ENCODE measurements at places on chromosomes 13 and 19.
A peak's percentile ranks its signal among the peaks of the same experiment; 100 is the strongest.

GRCh38 chr19:49528211-49528771, 488 bp downstream of the RCN3 start:
- DNase-seq: no peak

DNA sequence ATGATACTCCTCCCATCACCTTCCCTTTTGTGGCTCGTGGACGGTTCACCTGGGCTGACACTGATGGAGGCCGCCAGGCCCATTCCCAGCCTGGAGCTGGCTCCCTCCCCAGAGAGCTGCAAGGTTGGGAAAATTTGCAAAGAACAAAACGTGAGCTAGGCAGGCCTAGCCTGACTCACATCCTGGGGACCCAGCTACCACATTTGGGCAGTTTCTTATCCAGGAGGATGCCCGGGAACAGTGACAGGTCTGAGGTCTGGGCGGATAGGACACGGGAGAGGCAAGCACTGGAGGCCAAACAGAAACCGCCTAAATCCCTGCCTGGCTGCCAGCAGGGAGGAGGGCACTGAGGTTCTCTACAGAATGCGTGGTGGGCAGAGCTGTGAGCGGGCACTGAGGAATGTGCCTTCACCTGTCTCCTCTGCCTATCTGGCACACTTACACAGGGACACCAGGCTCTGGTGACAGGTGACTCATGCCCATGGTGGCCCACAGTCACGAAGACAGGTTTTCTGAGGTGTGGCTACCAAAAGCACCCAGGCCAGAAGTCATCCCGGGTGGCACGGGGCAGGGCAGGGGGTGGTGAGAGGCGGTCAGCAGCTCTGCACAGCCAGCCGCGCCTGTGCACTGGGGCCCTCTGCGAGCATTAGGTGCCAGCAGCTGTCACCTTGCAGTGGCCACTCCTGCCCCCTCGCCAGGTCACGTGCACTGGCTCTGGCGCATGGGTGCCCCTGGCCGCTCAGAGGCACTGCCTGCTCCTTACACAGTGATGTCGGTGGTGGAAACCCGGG, 23.2 kb downstream of the SH3GL1 start:
- DNase-seq: no peak

DNA sequence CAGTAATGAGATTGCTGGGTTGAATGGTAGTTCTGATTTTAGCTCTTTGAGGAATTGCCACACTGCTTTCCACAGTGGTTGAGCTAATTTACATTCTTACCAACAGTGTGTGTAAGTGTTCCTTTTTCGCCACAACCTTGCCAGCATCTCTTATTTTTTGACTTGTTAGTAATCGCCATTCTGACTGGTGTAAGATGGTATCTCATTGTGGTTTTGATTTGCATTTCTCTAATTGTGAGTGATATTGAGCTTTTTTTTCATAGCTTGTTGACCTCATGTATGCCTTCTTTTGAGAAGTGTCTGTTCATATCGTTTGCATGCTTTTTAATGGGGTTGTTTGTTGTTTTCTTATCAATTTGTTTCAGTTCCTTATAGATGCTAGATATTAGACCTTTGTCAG, 245.0 kb downstream of the MTUS2 start:
- no peak for DNase-seq

DNA sequence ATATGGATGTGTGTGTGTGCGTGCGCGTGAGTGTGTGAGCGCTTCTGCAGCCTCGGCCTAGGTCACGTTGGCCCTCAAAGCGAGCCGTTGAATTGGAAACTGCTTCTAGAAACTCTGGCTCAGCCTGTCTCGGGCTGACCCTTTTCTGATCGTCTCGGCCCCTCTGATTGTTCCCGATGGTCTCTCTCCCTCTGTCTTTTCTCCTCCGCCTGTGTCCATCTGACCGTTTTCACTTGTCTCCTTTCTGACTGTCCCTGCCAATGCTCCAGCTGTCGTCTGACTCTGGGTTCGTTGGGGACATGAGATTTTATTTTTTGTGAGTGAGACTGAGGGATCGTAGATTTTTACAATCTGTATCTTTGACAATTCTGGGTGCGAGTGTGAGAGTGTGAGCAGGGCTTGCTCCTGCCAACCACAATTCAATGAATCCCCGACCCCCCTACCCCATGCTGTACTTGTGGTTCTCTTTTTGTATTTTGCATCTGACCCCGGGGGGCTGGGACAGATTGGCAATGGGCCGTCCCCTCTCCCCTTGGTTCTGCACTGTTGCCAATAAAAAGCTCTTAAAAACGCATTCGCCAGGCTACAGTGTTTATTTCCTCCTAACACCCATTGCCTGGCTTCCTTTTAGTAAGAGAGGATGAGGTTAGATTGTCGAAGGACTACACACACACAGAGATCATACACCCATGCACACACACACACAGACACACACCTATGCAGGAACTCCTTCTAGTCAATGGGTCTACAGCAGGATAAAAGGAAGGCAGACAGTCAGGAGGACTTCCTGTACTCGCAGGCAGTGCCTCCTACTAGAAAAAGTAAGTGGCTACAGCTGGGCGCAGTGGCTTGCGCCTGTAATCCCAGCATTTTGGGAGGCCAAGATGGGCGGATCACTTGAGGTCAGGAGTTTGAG, 7.1 kb downstream of the FOSB start:
- DNase-seq: no peak

DNA sequence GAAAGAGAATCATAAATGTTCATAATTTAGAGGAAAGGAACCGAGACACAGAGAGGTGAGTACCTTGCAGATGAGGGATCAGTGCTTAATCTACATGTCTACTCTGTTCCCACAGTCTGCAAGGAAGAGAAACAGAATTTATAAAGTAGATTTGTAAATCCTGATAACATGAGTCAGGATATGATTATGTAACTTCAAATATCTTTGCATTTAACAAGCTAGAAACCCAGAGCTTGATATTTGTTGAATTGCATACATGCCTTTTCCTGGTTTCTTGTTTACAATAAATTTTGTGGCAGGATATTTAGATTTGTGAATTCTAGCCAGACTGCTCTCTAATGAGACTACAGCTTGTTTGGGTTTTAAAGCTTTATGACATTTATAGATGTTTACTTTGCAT, 219.2 kb downstream of the ENOX1 start:
- no peak for DNase-seq

DNA sequence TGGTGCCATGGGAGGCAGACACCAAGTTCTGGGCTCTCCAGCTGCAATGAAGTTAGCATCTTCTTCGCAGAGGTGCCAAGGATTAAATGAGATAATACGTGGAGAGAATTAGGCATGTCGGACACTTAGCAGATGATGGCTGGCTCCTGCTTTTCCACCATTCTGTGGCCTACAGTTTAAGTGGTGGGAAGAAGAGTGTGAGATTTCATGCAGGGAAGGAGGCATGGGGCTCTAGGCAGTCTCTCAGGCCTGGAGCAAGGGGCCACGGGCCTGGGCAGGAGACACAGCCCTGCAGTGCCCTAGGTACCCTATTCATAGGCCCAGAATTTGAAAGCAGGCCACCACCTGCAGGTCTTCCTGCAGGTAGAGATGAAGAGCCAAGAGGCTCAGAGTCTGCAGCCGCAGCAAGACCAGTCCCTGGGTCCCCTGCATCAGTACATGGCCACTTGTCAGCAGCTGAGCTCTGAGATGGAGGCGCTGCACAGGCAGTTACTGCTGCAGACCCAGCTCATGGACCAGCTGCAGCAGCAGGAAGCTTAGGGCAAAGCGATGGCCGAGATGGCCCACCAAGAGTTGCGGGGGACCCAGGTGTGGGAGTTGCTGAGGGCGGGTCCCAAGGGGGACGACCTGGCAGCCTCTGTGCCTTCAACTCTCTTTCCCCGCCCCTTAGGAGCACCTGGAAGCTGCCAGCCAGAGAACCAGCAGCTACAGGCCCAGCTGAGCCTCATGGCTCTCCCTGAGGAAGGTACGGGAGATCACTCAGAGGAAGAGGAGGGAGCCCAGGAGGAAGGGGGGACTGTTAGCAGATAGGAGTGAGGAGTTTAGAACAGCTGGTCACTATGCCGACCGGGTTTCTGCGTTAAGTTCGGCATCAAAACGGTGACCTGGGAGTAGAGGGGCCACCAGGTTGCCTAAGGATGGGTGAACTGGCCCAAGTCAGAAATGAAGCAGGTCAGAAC, 33.2 kb upstream of the ZNF492 start:
- DNase-seq: no peak

- DNase-seq: no peak
Measured at GRCh38 chr13:76651286-76651685, 234.9 kb downstream of the KCTD12 start.

- no peak for DNase-seq
Measured at GRCh38 chr13:42215578-42216421, 56.2 kb upstream of the AKAP11 start.

DNA sequence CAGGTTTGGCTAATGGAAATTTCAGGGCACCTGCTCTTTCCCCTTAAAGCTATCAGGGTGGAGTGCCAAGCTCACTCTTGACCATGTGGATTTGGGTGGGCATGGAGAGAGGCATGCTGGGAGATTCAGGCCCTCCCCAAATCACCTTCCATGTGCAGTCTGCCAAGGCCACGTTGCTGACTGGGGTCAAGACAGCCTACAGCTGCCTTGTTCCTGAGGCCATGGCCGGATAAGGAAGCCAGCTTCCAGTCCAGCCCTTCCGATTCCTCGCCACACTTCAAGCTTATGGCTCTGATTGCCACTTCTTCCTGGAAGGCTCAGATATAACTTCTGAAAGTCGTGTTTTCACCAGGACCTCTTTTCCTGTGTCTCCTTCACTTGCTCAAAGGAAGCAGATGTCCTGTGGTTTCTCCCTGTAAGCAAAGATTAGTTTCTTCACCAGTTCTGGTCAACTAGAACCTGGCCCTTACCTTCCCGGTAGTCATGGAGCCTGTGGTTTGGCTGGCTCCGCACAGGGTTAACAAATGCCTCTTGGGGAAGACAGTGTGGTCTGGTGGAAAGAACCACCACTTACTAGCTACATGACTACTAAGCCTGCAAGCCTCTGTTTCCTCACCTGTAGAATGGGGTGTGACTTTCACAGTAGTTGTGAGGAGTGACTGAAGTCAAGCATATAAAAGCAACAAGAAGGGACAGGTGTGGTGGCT, 16.1 kb upstream of the TPT1 start:
- no peak for DNase-seq

GRCh38 chr19:47663435-47663910, 49.7 kb upstream of the EHD2 start:
- DNase-seq: no peak

- DNase-seq: no peak
Measured at GRCh38 chr19:18735752-18736151, 52.3 kb downstream of the CRTC1 start.

- no peak for DNase-seq
Measured at GRCh38 chr13:78129823-78130222, 211.2 kb upstream of the EDNRB start.

GRCh38 chr19:38036707-38037611, 130.0 kb downstream of the SIPA1L3 start:
- DNase-seq: no peak

DNA sequence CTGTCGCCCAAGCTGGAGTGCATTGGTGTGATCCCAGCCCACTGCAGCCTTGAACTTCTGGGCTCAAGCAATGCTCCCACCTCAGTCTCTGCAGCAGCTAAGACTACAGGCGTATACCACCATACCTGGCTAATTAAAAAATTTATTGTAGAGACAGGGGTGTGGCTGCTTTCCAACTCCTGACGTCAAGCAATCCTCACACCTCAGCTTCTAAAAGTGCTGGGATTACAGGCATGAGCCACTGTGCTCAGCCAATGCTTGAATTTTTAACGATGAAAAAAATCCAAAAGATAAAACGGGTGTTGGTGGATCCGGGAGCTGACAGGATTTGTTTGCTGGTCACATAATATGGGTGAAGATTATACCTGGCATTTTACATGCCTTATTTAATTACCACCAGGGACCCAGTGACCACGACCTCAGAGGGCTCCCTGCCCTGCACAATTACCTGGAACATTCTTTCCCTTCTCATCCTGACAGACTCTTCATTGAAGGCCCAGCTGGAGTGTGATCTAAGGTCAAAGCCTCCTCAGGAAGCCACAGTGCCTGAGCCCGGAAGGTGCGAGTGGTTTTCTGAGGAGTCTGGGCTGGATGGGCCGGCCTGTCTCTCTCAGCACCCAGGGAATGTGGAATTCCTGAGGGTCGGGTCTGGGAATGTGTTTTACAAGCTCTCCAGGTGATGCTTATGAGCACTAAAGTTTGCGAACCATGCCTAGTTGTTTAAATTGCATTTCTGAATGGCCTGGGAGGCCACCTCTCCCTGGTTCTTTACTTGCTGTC, 193.3 kb downstream of the USP12 start:
- peak; percentile 42 for DNase-seq

- no peak for DNase-seq
Measured at GRCh38 chr13:114261328-114261965, 20.0 kb upstream of the UPF3A start.

DNA sequence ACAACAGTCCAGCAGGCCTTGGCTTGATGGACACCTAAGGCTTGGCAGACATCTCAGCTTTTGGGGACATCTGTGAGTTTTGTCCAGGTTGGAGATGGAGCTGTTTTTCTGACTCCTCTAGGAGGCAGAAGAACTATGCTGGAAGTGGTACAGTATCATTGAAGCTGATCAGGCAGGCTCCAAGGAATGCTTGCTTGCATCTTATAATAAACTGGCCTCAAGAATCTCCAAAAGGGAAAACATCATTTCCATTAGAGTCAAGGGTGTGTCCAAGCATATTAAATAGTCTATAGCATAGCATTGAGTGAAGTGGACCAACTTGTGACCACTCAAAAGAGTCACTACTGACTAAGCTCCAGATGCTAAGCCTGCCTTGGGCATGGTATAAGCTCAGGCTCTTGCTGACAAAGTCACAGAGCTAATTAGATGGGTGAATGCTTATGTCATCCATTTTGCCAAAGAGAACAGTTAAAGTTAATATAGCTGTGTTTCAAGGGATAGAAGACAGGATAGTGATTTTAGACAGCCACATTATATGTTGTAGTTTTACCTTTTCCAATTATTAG, 216.0 kb downstream of the DNAJC15 start:
- no peak for DNase-seq
